ENCODE measurements at places on chromosomes 4 and X.

- no peak for DNase-seq
Observed at GRCh38 chr4:2930135-2930757, 33.0 kb downstream of the NOP14 start.

DNA sequence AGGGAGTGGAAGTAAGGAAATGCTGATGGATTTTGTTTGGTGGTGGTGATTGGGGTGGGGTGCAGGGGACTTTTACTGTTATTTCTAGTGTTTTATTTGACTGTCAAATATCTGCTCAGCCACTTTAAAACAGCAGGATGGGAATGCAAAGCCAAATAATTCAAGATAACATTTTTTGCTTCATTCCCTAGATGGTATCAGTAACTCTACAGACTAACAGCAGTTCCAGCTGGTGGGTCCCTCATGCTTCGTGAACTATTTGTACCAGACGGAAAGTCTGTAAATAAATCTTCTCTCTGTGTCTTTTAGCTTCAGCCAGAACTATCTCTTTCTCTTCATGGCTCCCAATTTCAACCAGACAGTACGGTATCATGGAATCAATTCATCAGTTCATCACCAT, 27.5 kb downstream of the GPR143 start:
- DNase-seq = no peak

GRCh38 chr4:6504900-6505496, 32.6 kb upstream of the PPP2R2C start:
- DNase-seq = no peak

GRCh38 chrX:23435108-23435507, 100.5 kb downstream of the PTCHD1 start:
- no peak for DNase-seq

DNA sequence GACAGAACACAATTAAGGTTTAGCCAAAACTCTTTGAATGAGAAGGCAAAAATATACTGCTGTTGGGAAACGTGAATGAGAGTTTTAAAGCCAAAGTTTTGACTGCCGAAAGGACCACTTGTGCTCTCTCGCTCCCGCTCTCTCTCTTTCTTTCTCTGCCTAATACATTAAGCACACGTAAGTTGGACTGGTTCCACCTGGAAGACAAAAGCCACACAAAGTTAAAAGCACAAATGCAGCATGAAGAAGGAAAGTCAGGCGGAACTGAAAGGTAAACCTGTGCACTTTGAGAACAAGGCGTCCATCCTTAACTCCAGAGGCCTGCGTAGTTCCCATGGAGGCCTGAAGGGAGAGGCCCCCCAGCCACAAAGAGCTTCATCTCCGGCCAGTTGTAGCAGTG, 1.9 kb downstream of the DCAF12L2 start:
- no peak for DNase-seq

GRCh38 chr4:186875476-186875875, 151.8 kb upstream of the FAT1 start:
- DNase-seq = no peak
